ENCODE measurements at places on chromosomes 7 and 10.

- no peak for DNase-seq
These were observed 18.0 kb downstream of the AQP1 start for GRCh38 chr7:30929686-30930085.

DNA sequence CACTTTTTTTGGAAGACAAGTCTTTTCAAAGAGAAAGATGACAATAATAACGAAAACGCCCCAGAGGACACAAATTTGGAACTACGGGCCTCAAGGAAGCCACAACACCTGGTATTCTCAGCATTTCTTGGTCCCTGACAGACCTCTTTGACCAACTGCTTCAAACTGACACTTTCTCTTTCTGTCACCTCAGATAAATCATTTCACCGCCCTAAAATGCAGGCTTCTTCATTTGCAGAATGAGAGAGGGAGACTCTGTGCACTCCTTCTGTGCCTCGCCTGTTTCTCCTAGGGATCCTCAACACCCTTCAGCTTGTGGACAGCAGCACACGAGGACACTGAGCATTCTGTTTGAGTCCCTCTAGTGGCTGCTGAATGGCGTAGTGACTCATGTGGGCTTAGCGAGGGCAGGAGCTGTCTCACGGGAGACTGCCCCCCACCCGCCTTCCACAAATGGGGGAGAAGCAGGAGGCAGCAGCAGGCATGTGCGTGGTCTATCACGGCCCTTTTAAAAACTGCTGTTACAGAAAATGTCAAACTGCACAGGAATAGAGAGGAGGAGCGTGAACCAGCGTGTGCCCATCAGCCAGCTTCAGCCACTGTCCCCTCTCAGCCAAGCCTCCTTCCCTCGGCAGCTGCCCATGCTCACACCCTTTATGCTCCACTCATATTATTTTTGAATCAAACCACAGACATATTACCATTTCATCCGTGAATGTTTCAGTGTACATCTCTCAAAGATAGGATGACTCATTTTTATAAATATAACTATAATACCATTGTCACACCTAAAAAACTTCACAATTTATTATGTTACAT lies 41.4 kb downstream of the GSDME start:
- DNase-seq: peak; percentile 32

DNA sequence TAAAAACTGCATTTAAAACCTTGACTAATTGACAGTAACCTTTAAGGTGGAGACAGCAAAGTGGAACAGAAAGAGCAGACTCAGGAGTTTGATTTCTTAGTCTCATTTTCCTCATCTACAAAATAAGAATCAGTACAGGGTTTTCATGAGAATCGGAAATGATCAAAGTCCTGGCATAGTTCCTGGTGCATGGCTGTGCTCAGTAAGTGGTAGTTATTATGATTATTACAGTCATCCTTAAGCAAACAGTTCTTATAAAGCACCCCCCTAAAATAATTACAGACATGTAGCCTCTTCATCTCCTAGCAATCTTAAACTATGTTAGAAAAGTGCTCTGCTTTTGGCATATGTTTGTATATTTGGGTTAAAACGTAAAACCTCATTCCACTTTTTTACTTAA lies 18.0 kb downstream of the NEBL start:
- DNase-seq: no peak

DNA sequence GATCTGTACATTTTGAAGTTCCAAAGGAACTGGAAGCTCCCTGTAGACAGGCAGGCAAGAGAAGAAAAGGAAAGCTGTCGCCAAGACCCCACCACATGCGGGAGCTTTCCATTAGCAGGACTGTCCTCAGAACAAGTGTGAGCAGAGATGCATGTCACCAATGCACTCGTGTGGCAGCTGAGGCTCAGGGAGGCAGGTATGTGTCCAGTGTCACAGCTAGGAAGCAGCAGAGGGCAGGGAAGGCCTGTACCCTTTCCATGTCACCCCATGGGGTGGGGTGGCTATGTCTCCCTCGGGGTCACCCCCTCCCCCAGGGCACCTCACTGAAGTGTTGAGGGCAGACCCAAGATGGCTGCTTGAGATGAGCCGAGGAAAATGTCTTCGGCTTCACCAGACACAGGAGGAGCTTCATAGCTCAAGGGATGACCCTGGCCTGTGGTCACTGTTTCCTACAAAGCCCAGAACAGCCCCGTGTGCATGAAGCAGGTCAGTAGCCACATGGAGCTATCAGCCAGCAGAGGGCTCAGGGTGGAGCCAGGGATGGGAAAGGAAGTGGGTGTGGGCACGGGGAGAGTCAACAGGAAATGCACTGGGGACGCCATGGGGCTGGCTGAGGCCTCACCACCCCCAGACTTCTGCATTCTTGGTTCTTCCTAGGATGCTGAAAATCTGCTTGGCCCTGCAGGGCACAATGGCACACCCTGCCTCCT lies 96.6 kb downstream of the FAM53B start:
- peak; percentile 24 for DNase-seq

- DNase-seq: no peak
These were observed 317.7 kb downstream of the CAMK1D start for GRCh38 chr10:12667052-12667451.

DNA sequence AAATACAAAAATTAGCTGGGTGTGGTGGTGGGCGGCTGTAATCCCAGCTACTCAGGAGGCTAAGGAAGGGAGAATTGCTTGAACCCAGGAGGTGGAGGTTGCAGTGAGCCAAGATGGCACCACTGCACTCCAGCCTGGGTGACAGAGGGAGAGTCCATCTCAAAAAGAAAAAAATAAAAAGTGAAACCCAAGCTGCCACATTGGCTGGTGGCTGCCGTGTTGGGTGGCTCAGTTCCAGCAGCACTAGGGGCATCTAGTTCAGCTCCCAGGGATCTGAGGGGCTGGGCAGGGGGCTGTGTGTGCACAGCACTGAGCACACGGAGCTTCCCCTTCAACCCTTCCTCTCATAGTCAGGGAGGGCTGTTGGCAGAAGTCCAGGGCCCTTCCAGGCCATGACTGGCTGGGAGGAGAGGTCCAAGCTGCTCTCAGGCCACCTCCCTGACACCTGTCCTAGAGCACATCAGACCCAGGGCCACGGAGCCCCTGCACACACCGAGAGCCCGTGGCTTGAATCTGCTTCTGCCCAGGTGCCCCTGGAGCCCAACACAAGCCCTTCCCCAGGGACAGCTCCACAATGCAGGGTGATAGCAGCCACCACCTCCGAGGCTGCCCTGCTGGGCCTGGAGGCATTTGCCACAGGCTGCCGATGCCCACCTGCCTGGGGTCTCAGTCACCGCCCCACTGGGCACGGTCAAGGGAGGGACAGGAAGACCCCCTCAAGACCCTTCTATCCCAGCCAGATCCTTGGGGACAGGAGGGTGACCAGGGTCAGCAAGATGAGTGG lies 47.3 kb downstream of the YKT6 start:
- no peak for DNase-seq

- DNase-seq: peak; percentile 40
These were observed 111.6 kb upstream of the KLF14 start for GRCh38 chr7:130845581-130846085.

- peak; percentile 45 for DNase-seq
These were observed 5.2 kb downstream of the DMBT1 start for GRCh38 chr10:122565766-122566206.

DNA sequence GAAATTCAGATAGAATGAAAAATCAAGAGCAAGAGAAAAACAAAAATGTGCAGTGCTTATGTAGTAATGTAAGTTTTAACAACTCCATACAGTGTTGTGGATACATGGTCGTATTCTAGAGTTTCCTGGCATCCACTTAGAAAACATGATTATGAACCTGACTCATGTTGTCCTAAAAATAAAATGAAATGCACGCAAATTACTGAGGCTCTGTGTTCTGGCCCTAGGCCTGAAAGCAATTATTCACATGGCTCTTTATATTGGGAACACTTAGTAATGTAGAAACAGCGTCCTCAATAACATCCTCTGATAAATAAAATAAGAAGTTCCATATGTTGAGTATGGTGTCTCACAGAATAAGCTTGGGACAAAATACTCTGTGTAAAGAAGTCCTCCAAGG lies 200.2 kb upstream of the SEMA3E start:
- no peak for DNase-seq

DNA sequence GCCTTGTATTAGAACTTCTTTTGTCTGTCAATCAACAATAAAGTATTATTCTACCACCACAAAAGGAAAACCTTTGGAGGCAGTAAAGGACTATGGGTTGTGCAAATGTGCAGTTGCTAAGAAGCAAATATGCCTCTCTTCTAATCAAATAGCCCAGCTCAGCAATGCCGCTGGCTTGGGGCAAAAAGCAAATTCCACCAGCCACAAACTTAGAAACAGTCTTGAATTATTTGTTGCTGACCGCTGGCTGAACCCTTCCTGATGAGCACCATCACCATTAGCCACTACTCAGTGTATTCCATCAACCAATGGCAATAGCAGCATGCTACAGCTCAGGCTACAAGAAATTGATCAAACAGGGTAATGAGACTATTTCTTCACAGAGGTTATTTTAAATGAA lies 51.0 kb downstream of the SKAP2 start:
- no peak for DNase-seq

- DNase-seq: no peak
These were observed 19.6 kb upstream of the PAPSS2 start for GRCh38 chr10:87640043-87640442.

DNA sequence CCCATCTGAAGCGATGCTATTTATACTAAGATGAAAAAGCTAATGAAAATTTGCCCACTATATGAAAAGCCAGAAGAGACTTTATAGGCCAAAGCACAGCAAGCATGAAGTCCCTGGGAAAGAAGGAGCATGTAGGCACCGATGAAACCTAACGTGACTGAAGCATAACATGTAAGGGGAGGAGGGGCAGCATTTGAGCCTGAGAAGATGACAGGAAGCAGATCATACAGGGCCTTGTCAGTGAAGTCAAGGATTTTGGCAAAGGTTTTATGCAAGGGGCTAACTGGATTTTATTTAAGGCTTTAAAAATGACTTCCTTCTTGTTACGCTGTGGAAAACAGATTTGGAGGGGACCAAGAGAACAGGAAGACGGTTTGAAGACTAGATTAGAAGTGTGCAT lies 744.0 kb downstream of the PHTF2 start:
- no peak for DNase-seq

GRCh38 chr10:45809837-45810236 lies 37.5 kb downstream of the AGAP4 start:
- DNase-seq: no peak

DNA sequence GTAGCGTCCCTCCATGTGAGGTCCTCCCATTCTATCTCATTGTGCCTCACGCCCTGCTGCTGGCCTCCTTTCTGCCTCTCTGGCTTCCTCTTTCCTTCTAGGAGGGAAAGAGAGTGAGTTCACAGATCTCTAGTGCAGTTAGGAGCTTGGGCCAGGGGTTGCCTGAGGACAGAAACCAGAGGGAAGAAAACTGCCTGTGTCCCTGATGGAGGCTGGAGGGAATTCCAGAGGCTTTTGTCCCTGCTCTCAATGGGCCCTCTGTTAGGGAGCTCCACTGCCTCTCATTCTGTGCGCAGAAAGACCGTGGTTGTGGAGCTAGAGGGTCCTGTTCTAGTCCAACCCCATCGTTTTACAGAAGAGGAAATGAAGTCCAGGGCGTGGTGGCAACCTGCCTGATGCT lies 4.6 kb downstream of the MARVELD1 start:
- DNase-seq: no peak

DNA sequence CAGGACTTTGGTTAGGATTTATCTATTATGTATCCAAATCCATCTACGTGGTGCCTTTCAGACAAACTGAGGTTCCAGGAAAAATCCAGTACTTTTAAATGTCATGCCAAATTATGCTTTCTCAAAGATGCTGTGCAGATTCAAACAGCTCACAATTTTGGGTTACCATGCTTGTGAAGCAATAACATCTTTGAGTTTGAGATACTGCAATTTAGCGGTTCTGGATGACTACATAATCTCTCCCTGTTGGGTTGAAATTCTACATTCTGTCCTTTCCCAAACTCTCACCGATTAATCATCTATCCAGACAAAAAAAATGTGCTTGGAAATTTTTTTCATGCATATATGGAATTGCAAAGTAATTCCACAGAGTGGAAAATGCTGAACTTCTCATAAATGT lies 3.5 kb downstream of the RHOBTB1 start:
- DNase-seq: no peak

DNA sequence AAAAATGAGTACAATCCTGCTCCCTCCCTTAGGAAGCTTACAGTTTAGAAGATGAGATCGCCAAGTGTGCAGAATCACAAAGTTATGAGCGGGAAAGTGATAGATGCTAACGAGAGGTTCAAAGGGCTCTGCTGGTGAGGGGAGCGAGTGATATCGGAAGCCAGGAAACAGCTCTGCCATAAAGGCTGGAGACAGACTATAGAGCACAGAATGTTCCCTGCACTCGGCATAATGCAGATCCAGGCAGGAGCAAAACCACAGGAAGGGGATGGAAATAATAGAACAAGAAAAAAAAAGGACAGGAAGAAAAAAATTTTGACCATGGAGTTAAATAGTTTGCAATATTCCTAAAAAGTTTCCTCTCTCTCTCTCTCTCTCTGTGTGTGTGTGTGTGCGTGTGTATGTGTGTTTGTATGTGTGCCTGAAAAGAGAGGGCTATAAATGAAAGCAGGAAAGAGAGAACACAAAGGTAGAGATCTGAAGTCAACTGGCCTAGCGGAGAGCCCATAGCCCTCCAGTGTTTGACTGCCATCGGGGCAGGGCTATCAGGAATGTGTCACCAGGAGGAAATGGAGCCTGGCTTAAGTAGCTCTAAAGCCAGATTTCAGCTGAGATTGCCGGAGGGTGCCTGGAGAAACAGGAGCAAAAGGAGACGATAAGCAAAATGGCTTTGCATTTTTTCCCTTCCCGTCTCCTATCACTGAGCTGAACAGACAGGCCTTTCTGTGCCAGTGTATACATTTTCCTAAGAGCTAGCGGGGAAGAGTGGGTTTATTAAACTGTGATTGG lies 175.8 kb upstream of the LYZL1 start:
- no peak for DNase-seq

- DNase-seq: no peak
These were observed 117.9 kb downstream of the TEX36 start for GRCh38 chr10:125565046-125565445.

DNA sequence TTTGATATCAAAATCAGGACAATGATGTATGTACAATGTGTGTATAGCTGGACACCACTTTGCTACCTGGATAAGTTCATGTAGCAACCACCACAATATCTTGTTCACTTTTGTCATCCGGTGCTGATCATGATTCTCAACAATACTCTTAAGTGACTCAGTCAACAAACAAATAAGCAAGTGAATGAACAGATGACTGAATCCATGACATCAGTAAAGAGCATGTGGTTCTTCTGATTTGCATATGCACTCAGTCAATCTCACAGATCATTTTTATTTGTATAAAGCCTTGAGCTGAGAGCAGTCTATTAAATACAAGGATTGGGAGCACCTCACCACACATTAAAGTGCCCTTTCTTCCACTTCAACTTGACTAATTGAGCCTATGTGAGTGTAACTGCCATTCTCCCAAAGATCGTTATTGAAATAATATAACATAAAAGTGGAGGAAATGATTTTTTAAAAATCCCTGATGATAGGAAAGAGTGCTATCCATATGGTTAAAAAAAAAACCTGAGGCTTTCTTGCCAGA lies 69.5 kb downstream of the NPSR1 start:
- no peak for DNase-seq

DNA sequence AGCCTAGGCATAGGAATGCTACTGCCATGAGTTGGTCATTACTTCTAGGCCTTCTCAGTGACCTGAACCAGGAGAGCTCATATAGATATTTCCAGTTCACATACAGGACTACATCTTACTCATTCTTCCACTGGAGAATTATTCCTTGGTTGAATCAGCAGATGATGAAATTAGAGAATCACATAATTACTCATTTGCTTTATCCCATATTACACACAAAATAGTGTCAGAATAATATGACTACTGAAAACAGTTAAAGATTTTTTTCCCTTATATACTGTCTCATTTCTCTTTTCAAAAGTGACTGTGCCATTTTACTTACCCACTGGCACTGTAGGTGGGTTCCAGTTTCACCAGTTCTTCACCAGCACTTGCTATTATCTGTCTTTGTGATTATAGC lies 18.5 kb downstream of the BMS1 start:
- no peak for DNase-seq
